ENCODE measurements at places on chromosomes 12 and 14. TPM values are rescaled to one million over a fixed set of nuclear protein-coding genes. Genes with fewer than 3 reads are reported as not detected.

DNA sequence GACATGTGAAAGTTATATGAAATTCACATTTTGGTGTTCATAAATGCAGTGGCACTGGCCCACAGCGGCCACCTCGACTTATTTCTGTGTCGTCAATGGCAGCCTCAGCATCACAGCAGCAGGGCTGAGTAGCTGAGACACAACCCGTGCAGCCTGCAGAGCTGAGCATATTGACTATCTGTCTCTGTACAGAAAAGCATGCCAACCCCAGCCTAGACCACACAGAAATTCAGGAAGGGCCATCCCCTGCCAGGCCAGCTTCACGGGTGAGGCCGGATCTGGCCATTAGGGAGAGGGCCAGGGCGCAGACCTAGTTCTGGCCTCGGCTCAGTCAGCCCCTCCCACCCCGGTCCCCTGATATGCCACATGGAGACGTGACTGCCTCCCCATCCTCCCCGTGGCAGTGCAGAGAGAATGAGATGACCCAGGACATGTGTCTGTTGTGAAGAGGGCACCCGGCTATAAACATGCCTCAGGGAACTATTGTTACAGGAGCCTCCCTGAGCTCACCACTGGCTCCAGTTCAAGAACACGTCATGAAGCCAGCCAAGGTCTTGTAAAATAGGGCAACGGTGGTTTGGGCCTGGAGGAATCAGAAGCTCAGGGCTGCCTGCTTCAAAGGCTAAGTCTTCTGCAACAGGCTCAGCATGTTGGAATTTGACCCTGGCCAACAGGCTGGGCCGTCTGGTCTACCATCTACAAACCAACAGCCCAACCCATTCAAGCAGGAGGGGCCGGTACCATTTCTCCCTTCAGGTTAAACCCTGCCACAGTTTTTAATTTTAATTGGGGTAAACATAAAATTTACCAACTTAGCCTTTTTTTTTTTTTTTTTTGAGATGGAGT is 25.5 kb downstream of the SCARB1 start:
- no peak for DNase-seq

GRCh38 chr12:90261283-90261682 is 552.6 kb upstream of the ATP2B1 start:
- no peak for DNase-seq

DNA sequence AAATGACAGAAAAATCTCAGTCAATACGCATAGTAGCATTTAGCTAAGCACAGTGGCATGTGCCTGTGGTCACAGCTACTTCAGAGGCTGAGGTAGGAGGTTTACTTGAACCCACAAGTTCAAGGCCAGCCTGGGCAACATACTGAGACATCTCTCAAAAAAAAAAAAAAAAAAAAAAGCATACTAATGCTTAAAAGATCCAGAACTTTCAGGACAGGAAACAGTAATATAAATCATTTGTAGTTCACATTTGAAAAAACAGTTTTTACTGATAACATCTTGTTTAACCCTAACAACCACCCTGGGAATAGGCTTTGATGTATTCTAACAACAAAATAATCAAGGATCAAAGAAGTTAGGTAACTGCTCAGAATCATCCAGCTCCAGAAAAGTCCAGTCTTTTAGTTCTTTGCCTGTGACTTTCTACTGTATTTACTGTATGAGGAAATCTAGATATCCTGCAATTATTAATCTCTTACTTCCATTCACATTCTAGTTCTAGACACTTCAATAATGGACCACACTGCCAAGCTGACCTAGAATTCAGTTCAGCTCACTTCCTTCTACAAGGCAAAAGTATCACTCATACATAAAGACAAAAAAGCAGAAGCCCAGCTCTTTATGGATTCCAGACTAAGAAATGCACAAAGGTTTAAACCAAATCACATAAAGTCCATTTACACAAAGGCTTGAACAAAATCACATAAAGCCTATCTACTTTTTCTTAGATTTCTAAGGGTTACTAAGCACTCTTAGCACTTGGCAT is 28.5 kb downstream of the PAWR start:
- no peak for DNase-seq

GRCh38 chr14:51129130-51129529 is 34.2 kb upstream of the TRIM9 start:
- no peak for DNase-seq

DNA sequence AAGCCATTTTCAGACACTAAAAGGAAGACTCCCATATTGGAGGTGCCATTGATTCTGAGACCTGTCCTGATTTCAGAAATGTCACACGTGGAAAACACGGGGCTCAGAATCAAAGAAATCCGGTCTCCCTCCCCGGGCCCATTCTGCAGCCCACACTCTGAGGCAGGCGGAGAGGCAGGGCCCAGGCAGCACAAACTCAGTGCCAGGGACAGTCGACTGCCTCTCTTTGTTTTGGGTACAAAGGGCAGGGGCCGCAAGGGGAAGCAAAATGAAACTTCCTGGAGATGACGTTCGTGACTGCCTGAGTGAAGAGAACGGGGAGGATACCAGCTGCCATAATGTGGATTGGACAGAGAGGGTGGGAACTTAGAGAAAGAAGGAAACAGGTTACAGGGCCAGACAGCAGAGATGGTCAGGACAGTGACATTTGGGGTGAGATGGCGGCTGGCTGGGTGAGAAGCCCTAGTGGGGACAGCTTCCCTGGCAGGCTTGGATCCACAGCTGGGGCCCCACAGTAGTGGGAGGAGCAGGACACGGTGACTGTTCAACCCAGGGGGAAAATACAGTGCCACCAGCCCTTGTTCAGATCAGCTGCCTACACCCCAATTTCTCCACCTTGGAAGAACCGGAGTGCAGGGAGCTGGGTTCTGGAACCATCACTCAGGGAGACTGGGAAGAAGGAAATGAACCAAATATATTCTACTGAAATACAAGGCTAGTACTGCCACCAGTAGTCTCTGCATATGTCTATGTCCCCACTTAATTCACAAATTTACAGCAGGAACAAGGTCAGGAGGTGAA is 8.1 kb downstream of the GAPDH start:
- DNase-seq, result no peak

GRCh38 chr12:21906919-21907493 is 34.2 kb downstream of the ABCC9 start:
- DNase-seq, result no peak

- DNase-seq, result no peak
Observed at GRCh38 chr12:51920046-51920445, 12.7 kb downstream of the ACVRL1 start.

- DNase-seq, result no peak
Observed at GRCh38 chr14:90632871-90633270, 183.4 kb downstream of the TTC7B start.

DNA sequence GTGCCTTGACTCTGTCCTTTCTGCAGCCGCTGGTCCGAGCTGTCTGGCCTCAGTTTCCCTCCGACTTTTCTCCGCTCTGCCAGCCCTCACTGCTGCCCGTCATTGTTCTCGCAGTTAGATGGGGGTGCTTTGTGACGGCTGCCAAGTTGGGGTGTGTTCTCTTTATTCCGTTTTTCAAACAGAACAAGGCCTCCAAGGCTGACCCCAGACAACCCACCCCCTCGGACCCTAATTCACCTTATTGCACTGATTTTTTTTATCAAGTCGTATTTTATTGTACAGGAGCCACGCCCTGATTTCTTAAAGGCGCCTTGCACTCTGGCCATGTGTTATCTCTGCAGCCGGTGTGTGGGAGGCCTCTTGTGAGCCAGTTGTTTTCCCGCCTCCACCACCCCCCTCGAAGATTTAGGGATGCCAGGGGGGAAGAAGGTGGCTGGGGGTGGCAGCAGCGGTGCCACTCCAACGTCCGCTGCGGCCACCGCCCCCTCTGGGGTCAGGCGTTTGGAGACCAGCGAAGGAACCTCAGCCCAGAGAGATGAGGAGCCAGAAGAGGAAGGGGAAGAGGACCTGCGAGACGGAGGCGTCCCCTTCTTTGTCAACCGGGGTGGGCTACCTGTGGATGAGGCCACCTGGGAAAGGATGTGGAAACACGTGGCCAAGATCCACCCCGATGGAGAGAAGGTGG is 1.3 kb downstream of the VASH1 start:
- DNase-seq, result no peak

DNA sequence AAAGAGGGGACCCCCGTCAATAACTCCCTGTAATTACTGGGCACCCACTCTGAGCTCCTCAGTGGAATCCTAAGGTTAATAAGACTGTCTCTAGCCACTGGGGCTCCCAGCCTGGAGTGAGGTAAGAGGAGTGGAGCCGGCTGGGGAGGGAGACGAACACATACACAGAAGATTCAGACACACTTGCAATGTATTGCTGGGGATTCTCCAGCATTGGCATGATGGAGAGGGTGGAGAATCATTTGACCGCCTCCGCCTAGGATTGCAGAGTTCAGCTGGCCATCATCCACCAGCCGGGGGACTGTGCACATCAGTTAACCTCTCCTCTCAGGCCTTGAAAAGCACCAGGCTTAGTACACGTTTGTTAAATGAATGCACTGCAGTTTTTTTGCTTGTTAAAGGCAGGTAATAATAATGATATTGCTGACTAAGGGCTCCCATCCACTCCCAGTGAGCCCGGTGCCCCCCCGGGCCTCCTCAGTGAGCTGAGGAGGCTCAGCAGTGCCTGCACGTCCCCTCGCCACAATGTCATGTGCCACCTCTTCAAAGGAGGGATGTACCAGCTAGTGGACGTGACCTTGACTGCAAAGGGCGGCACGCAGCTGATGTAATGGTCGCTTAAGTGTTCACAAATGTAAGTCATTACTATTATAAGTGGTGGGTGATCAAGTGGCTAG is 20.3 kb upstream of the FAIM2 start:
- no peak for DNase-seq

- no peak for DNase-seq
Observed at GRCh38 chr14:50087341-50088116, 28.8 kb downstream of the VCPKMT start.

GRCh38 chr12:42097971-42098370 is 46.7 kb downstream of the GXYLT1 start:
- no peak for DNase-seq

GRCh38 chr12:106145539-106146447 is 7.0 kb upstream of the NUAK1 start:
- no peak for DNase-seq

- DNase-seq, result no peak
Observed at GRCh38 chr12:39499296-39499695, 56.4 kb upstream of the KIF21A start.

DNA sequence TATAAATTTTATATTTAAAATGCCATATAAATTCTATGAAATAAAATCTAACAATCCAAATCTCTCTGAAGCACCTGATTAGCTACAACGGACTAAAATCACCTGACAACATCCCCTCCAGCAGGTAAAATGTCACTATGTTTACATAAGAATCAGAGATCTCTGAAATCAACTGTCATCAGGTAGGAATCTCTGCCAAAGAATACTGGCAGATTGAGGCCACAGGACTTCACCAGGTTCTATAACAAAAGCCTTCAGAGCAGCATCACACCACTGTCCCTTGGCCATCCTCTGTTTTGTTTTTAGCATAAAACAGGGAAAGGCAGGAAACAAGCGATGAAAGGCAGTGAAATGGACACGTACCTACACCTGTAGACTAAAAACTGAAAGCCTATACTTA is 22.1 kb downstream of the FGD6 start:
- no peak for DNase-seq

DNA sequence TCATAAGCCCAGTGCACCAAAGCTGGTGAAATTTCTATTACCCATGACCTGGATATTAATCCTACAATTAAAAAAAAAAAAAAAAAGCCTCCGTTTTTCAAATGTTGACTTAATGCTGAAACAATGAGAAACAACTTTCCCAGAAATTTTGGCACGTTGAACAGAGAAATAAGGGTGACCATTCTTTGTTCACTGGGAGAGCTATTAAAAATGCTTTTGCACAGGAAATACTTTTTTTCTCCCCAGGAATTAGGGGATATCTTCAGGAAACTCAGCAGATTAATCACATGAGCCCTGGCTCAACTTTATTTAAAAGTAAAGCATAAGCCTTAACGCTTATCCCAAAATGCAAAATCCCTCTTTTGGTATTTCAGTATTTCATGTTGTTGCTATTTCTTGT is 54.8 kb upstream of the FLRT2 start:
- DNase-seq, result no peak

DNA sequence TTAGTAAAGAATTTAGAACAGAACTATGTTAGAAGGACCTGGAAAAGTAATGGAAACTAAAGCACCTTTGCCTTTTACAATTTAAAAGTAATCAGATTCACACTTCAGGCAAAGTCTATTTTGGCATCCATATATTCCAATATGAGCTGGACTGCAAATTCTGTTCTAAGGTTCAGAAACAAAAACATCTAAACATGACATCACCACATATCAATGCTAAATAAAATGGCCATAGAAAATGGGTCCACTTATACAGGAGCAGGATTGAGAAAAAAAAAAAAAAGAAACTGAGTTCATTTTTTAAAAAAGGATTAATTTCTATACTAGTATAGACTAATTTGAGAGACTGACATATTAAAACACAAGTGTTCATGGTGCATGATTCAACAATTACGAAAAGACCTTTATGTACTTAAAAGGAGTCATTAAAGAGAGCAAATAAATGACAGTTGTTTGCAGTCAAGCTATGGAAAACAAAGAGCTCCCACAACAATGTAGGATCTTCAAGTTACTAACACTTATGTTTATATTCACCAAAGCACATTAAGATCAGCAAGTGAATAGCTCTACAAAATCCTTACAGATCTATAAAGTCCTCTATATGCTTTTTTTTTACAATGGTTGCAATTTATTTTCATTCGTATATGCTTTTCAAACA is 45.7 kb downstream of the DICER1 start:
- DNase-seq, result no peak

GRCh38 chr12:53927220-53928029 is 11.2 kb upstream of the HOXC13 start:
- DNase-seq, result no peak

GRCh38 chr12:45290216-45290605 is 74.3 kb downstream of the ANO6 start:
- no peak for DNase-seq

DNA sequence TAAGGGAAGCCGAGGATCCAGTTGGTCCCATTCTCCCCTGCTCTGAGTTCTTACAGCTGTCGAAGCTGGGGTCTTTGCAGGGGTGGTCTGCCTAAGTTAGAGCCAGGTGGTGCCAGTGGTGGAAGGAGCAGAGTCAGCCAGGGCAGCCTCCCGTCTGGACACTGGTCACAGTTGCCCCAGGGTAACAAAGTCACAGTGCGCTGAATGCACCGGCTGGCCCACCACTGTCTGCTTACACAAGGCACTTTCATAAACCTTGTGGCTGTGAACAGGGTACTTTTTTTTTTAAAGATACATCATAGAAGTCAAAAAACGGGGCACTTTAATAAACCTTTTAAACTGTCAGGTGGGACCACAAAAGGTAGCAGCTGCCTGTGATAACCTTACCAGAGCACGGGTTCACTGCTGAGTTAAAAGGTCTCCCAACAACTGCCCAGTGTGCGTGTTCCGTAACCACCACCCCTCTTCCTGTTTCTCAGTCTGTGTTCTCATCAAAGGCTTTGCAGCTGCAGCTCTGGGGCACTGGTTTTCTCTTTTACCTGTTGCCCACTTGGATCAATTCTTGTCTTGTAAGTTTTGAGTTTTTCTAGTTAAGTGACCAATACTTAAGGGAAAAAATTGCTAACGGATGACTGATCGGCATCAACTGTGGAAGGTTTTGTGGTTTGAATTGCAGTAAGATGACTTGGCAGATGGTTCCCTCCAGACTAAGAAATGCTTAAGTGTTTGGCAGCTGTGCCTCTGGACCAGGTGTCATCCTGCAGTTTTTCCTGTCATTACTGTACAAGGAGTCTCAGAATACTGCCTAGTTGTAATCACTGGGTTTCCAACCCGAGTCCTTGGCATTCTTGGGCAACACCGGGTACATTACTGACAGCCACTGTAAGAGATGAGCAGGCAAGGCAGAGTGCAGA is 55.9 kb downstream of the DYNC1H1 start:
- no peak for DNase-seq

KRT77 gene
- total RNA-seq, result not detected

KRT3 gene
- not detected for total RNA-seq

PEX5 gene
- total RNA-seq, result 42.2 TPM

CMA1 gene
- total RNA-seq, result not detected

SLC8A3 gene
- 1.2 TPM for total RNA-seq

KLHL33 gene
- not detected for total RNA-seq
